Stimulated activated CD8-positive, alpha-beta memory T cell treated with anti-CD3 and anti-CD28 coated beads, Interleukin-4, amount 100 ng/mL, for 4 hours (primary cell): ENCODE measurements at places on chromosomes 2 and 18.

DNA sequence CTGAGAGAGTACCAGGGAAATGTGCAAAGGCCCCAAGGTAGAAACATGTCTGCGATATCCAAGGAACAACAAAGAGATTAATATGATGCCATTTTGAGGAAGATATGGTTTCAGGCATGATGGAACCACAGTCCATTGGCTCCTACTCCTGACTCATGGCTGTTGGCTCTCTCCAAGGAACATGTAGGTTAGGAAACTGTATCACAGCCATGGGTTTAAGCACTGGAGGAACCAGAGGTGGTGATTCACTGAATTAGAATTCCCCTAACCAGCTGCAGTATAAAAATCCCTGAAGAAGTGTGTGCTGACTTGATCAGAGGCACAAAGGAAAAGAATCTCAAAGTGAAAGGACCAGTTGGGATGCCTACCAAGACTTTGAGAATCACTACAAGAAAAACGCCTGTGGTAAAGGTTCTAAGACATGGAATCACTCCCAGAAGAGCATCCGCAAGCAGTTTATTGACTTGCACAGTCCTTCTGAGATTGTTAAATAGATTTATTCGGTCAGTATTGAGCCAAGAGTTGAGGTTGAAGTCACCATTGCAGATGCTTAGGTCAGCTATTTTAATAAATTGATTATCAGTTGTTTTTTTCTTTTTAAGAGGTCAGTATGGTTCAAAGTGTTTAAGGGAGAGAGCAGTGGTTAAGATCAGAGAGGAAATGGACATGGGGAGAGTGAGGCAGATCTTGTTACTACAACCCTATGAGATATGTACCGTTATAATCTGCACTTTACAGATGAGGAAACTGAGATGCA, 110.7 kb upstream of the OTX1 start:
- DNase-seq, result no peak

GRCh38 chr2:199461711-199462346, 4.1 kb upstream of the SATB2 start:
- DNase-seq, result no peak

- DNase-seq, result no peak
Observed at GRCh38 chr18:49652881-49653724, 91.2 kb downstream of the LIPG start.

- no peak for DNase-seq
Observed at GRCh38 chr2:201983174-201983573, 50.5 kb upstream of the FZD7 start.

DNA sequence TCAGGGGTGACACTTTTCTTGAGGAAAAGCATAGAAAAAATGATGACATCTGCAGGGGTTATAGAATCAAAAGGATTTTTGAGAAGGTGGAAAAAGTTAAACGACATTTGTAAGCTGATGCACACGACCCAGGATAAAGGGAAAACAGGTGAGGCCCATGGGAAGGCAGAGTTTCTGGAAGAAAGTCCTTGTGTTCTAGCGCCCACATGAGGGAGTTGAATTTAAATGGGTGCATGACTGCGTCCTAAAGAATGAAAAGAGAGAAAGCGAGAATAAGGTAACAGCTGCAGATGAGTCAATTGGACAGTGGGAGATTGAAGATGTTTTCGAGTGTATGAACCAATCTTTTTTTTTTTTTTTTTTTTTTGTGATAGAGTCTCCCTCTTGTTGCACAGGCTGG, 158.1 kb downstream of the GALR1 start:
- DNase-seq, result no peak

GRCh38 chr18:28167835-28168349, 9.0 kb downstream of the CDH2 start:
- DNase-seq, result no peak

- DNase-seq, result no peak
Observed at GRCh38 chr18:76816127-76816526, 6.2 kb upstream of the ZNF236 start.

- no peak for DNase-seq
Observed at GRCh38 chr2:239692362-239692851, 291.6 kb upstream of the HDAC4 start.

DNA sequence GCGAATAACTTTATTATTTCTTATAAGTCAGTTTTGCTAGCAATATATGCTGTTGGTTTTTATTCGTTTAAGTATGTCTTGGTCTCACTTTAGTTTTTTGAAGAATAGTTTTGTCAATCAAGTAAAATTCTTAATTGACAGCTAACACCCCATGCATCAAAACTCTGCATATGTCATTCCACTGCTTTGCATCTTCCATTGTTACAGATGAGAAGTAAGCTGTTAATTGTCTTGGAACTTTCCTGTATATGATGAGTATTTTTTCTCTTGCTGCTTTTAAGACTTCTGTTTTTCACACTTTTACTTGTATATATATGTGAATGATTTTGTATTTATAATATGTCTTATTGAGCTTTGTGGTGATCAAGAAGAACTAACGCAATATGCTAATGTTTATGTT, 1048.4 kb downstream of the CNTNAP5 start:
- no peak for DNase-seq

GRCh38 chr2:1802469-1803216, 58.3 kb upstream of the PXDN start:
- DNase-seq, result no peak

DNA sequence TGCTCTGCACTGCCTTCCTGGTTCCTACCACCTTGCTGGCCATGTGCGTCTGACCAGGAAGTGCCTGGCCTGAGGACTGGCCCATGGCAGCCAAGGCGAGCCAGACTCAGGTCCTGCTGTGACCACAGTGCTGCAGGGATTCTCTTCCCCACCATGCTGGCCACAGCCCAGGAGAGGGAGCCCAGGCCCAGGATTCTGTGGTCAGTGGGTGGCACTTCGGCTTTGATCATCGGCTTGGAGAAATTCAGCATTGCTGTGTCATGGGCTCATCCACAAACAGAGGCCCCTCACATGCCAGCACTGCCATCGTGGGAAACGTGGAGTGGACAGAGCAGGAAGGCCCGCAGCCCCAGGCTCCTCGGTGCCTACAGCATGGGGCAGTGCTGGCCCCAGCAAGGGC, 211.6 kb downstream of the SEPTIN10 start:
- no peak for DNase-seq

DNA sequence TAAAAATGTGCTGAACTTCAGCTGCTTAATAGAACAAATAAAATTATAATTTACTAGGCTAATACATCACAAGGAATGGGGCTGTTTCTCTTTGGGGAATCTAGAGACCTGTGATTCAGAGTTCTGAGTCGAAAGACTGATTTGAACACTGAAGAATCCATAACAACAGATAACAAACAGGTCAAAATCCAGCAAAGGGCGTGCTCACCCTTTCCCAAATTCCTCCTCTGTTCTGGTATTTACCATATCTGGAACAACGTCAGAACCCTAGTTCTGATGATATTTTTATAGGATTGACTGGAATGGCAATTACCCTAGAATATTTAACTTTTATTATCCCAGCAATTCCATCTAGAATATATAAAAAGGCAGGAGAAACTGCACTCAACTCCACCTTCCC, 66.0 kb upstream of the ITGA6 start:
- no peak for DNase-seq

- no peak for DNase-seq
Observed at GRCh38 chr18:46577546-46577945, 79.5 kb downstream of the LOXHD1 start.

DNA sequence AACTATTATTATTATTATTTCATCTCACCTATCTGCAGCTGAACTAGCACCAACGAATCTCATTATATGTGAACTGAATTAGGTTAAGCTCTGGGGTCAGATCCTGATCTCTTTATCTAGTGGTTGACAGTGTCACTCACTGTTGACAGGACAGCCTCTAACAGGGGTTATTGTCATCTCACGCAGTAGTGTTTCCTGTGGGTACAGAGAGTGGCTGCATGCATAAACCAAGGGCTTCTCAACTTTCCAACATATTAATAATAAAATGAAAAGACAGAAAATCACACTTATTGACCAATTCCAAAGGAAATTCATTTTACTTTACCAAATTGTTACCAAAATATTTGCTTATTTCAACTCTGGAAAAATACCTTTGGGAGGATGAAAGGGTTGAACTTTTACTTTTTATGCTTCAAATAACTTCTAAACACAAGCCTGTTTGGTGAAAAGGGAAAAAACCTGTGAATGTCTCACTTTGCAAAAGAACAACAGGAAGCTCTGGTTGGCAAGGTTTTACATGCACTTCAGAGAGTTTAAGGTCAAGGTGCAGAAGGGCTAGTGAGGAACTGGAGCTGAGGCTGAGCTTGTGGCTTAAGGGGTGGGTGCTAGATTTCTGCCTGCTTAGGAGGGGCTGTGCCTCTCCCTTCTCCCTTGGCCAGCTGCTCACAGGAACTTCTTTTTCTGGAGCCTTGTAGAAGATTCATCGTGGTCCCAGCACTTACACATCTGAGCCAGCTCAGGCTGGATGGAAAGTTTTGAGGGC, 72.6 kb downstream of the CTAGE1 start:
- no peak for DNase-seq

GRCh38 chr2:188485496-188485895, 193.8 kb downstream of the GULP1 start:
- DNase-seq, result no peak

DNA sequence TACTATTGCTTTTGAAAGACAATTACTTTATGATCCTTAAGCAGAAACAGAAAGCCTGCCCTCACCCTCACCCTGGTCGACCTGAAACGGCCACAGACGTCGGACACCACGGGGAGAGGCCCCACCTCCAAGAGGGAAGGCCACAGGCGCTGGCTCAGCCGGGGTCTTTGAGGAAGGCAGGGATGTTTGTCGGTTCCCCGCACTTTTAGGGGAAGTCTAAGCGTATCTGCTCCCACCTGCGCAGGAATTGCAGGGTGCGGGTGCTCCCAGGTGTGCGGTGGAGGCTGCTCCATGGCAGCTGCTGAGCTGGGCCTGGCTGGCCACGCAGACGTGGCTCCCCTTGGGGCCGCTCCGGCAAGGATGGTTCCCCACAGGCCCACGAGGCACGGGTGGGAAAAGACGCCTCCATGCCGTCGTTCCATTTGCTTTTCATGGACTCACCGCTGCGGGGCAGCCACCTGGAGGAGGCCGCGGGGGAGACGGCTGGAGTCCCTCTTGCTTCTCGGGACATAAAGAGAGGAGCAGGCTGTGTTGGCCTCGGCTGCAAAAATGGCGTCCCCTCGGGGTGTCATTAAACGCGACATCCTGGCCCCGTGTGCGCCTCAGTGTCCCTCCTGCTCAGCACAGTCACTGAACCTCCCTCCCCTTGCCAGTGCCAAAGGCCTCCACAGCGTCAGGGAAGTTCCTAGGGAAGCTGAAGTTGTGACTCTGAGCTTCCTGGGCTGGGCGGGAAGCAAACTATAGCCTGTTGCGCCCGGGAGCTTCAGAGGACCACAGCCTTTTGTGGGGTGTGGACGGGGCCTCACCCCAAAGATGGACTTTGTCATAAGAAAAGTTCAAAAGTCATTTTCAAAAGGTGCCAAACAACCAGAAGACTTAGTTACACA, 63.4 kb downstream of the NFATC1 start:
- no peak for DNase-seq

- no peak for DNase-seq
Observed at GRCh38 chr18:32701313-32701712, 71.5 kb downstream of the KLHL14 start.

DNA sequence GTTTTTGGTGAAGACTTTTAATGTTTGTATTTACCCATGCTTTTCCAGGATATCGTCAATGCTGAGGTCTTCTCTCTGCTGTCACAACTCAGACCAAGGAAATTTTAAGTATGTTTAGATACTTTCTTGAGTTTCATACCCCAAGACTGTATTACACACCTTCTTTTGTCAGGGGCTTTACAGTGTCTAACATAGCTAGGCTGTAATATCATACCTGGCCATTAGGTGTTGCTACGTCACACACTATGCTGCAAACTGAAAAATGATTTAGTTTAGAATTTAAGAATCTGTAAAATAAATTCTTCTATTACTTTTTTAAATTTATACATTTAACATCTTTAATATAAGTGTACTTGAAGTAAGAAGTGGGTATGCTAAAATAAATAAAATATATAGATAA, 358.4 kb upstream of the NRP2 start:
- no peak for DNase-seq

- no peak for DNase-seq
Observed at GRCh38 chr2:54341656-54342055, 85.6 kb upstream of the TSPYL6 start.

DNA sequence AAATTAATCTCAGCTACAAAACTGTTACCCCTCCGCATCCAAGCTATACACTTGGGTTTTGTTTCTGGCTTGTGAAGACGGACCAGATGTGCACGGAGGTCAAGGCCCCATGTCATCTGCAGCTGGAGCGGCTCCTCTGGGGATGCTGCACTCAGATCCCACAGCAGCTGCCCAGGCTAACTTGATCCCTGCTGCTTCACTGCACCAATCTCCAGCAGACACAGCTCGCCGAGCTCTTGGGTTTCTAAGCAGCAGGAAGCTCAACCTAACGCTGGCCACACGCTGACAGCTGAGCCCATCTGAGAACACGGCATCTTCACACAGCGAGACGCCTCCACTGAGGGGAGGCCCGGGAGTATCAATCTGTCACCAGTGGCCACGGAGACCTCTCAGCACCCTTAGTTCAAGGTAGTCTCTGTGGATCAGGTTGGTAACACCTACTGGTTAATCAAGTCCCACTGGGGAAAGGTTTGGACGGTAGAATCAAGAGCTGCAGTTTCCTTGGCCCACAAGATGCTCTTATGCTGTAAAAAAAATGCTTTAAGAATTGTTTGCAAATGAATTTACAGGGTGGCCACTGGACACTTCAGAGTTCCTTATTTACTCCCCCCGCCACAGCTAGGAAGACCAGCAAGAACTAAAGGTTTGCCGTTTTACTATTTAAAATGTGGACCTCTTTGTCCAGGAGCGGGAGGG, 67.5 kb downstream of the EMILIN2 start:
- no peak for DNase-seq

DNA sequence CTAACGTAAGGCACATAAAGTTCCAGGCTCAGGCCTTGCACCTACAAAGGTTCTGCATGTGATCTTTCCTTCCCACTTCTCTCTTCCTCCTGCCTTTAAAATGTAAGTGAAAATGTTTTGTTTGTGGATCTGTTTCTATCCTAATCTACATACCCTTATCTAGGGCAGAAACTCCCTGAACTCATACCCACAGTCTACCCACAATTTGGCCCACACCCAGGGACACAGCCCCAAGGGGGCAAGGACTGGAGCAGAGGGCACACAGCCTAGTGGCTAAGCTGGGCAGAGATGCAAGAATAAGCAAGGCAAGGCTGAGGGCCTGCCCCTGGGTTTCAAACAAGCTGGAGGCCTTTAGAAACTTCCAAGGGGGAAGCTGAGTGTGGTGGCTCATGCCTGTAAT, 71.0 kb downstream of the HS1BP3 start:
- no peak for DNase-seq
